ENCODE measurements at places on chromosomes 1 and 21.

DNA sequence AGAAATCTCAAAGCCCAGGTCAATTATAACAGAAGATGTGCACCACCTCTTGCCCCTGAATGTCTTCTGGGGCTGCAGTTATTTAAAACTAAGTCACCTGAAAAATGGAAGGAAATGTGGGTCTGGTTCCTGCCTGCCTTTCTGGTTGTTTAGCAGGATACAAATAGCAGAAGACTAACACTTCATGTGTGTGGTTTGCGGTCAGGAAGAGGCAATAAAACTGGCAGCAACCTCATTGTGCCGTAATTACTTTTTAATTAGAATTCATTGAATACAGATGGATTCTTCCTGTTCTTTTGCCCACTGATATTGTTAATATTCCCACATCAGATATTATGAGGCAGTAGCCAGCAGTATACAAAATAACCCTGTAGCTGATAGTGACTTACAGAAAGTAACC lies 345.7 kb downstream of the ZNF326 start:
- no peak for DNase-seq

DNA sequence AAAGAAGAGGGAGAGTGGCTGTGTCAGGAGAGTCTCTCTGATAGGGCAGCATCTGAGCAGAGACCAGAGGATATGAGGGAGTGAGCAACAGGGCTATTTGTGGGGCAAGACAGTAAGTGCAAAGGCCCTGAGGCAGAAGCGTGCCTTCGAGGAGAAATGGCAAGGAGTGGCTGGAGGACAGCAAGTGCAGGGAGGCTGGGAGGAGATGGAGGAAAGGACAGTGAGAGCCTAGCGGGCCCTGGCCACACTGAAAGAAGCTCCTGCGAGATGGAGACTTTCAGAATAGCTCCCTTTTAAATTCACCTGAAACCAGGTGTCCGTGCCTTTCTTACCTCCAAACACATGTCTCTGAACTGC lies 25.2 kb downstream of the EXOC8 start:
- no peak for DNase-seq

DNA sequence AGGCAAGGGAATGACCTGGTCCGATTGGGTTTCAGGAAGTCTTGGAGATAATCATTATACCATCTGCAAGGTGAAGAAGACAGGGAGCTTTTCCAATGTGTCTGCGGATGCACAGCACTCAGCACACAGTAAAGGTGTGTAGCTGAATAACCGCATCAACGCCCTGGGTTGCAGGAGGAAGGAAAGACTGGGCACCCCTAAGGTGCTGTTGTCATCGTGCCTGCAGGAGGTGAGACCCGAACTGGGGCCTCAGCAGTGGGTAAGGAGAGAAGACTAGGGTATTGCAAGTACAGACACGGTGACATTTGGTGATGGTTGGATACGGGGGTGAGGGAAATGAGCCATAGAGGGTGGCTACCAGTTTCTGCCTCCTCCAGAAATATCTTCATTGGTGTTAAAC lies 1.1 kb upstream of the TRIM62 start:
- no peak for DNase-seq

DNA sequence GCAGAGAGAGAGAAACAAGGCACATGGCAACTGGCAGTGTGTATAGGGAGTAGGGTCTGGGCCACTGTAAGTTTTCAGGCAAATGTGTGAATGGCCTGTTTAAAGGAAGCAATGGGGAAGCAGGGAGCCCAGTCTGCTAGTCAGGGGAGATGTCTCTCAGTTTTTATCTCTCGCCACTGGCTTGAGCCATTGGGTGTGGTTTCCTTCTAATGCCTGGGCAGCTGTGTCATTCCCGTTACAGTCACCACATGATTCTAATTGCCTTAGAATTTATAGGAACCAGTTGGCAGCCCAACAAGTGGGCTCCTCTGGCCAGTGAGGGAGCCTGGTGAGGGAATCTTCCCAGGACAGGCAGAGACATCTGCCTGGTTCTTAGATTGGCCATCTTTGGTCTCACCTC lies 182.4 kb downstream of the DISC1 start:
- DNase-seq, result no peak

DNA sequence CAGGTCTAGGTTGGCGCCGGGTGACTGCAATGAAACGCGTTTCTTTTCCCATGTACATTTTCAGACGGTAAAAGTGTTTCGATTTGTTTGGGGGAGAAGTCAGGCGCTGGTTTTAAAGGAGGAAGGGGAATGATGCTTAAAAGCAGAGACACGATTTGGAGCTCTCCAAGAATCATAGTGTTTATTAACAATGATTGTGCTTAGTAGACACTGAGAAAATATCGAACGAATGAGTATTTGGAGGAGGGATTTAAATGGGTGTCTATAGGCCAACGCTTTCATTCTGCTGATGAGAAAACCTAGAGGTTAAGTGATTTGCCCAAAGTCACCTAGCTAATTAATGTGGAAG lies 36.9 kb upstream of the JAK1 start:
- DNase-seq, result no peak

- no peak for DNase-seq
Observed at GRCh38 chr1:239426821-239427475, 40.6 kb downstream of the CHRM3 start.

DNA sequence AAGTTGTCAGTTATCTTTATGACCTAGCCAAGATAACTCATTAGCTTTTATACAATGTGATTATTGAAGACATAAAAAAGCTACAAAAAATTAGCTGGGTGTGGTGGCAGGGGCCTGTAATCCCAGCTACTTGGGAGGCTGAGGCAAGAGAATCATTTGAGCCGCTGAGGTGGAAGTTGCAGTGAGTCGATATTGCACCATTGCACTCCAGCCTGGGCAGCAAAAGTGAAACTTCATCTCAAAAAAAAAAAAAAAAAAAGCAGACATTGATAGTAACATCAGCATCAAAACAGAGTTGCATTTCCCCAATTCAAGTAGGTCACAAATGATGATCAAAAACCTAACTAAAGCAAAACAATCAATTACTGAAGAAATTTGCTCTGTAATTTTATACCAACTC lies 191.4 kb downstream of the PTGER3 start:
- no peak for DNase-seq

GRCh38 chr21:42105476-42106315 lies 34.6 kb downstream of the UMODL1 start:
- DNase-seq, result no peak

DNA sequence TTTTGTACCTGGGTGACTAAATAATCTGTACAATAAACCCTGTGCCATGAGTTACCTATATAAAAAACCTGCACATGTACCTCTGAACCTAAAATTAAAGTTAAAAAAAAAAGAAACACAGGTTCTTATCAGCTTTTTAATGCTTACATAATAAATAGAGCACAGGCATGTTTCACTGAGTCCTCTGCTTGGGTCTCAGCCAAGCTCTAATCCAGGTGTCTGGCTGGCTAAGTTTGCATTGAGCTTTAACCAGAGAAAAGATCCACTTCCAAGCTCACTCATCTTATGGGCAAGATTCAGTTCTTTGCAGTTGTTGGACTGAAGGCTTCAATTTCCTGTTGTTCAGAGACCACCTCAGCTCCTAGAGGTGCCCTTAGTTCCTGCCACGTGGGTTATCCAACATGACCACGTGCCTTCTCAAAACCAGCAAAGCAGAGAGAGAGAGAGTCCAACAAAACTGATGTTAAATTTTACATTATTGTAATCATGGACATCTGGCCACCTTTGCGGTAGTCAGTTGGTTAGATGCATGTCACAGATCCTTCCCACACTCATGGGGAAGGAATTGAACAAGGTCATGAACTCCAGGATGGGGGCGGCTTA lies 68.2 kb upstream of the TMPRSS2 start:
- no peak for DNase-seq

GRCh38 chr1:182122913-182123260 lies 61.4 kb upstream of the ZNF648 start:
- DNase-seq, result no peak

DNA sequence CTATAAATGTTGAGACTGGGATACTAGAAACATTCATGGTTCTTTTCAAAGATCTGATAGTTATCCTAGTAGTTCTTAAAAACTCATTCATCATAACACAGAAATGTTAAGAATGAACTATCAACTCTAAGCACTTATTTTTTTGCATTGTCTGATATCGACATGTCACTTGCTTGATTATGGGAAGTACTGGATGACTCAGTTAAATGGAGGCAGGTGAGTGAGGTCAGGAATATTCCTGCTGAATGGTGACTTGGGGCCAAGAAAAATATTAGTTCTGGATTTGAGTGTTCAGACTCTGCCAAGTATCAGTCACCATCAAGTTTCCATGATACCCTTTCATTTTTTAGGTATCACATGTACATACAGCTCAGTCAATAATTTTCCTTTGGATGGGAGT lies 63.6 kb downstream of the NEK7 start:
- no peak for DNase-seq

DNA sequence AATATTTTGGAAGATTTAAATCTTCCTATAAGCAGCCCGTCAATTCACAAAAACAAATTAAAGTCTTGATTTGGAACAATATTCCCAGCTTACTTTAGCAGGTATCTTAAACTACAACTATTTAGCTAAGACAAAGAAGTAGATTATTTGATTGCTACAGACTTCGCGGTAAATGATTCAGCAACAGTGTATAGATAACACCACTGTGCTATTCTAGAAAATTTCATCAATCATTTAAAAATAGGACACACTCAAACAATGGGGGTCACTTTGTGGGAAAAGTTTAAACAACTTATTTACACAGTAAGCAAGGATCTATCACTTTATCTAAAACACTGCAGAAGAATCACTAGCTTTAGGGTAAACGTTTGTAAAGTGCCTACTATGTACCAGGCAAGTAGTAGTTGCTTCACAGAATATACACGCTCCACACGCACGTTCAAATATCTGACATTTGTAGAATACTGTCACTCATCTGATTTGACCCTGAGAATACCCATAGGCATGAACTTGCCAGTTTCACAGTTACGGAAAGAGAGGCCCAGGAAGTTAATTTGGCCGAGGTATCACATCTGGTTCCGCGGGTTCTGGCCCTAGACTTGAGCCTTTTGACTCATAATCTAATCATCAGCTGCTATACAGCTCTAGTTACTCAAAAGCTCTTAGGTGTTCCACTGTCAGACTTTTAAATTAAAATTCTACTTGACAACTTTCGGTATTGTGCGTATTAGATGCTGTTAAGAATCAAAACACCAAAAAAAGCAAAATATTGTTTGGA lies 876 bp downstream of the DENND2C start:
- no peak for DNase-seq

GRCh38 chr1:10733474-10734366 lies 62.7 kb downstream of the CASZ1 start:
- peak; percentile 35 for DNase-seq

DNA sequence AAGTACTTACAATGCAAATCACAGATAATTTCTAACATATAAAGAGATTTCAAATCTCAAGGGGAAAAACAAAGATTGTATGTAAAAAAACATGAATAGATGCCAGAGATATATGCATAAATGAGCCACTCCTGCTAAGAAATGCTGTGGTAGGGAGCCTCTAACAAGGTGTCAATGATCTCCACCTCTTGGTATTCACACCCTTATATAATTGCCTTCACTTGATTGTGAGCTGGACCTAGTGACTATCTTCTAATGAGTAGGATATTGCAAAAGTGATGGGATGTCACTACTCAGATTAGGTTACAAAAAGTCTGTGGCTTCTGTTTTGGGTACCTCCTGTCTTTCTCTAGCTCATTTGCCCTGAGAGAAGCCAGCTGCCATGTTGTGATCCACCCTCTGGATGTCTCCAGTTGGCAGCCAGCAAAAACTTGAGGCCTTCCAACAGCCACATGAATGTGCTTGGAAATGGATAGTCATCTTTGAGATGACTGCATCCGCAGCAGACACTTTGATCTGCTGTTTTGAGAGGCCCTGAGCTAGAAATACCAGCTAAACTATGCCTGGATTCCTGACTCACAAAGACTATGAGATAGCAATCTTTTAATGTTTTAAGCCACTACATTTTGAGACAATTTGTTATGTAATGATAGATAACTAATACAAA lies 196.1 kb upstream of the FGGY start:
- no peak for DNase-seq

GRCh38 chr1:172277275-172277674 lies 143.2 kb upstream of the C1orf105 start:
- no peak for DNase-seq

DNA sequence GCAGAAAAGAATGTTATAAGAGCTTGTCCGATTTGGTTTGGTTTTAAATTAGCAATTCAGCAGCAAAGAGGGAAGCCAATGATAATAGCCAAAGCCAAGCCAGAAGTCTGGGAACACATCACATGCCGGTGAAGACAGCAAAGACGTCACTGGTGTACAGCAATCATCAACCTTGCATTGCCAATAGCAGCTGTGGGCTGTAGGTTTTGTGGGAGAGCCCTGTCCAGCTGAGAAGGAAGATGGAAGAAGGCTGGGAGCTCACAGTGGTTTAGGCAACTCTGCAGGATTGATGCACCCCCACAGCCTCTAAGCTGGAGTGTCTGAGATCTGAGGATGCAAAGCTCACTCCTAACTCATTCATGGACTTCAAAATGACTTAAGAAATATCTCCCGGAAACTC lies 338.7 kb downstream of the SIPA1L2 start:
- DNase-seq, result no peak

GRCh38 chr1:237763137-237763536 lies 127.6 kb downstream of the ZP4 start:
- no peak for DNase-seq

DNA sequence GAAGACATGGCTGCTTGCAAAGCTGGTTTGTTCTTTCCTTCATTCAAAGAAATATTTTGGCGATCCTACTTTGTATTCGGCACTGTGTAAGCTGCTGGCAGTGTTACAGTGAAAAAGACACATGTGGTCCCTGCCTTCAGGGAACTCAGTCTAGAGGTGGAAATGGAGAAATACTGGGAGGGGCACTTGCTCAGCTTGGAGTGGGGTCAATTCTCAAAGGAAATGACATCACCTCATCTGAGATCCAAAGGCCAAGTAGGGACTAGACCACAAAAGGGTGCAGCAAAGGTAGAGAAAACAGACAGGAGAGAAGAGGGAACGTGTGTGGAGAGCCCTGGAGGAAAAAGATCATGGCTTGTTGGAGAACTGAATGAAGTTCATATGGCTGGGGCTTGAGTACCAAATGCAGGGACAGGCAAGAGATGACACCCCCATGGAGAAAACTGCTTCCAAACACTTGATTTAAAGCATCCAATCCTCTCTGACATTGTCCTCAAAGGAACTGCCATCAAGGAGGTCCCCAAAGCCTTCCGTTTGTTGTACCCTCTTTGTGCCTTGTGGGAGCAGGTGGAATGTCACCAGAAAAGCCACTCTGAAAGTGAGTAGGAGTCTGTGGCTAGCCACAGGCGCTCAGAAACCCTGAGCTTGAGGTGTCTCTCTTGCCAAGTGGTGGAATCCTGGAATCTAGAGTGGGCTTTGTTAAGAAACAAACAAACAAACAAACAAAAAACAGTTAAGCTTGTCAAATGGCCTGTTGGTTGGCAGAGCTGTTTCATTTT lies 48.3 kb upstream of the TDRD10 start:
- DNase-seq, result no peak

Data from head of caudate nucleus (tissue), 42 donors.